ENCODE measurements at places on chromosomes 5 and 9.
A peak's percentile ranks its signal among the peaks of the same experiment; 100 is the strongest.

- no peak for DNase-seq
These were observed 316.2 kb downstream of the ARL15 start for GRCh38 chr5:53994148-53994547.

- DNase-seq = no peak
These were observed 81.8 kb downstream of the CMYA5 start for GRCh38 chr5:79771387-79771786.

- DNase-seq = no peak
These were observed 16.4 kb downstream of the RETREG1 start for GRCh38 chr5:16600397-16600796.

DNA sequence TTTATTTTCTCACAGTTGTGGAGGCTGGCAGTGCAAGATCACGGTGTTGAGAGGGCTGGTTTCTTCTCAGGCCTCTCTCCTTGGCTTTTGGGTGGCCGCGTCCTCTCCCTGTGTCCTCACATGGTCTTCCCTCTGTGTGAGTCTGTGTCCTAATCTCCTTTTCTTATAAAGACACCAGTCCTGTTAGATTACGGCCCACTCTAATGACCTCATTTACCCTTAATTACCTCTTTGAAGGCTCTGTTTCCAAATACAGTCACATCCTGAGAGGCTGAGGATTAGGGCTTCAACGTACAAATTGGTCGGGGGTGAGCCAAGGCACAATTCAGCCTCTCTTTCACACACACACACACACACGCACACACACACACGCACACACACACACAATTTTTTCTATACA lies 73.0 kb downstream of the UGCG start:
- no peak for DNase-seq

GRCh38 chr5:170067152-170067551 lies 38.5 kb upstream of the FOXI1 start:
- no peak for DNase-seq

- no peak for DNase-seq
These were observed 32.9 kb upstream of the JADE2 start for GRCh38 chr5:134492568-134492967.

GRCh38 chr9:137406085-137406760 lies 16.7 kb downstream of the EXD3 start:
- DNase-seq = no peak

DNA sequence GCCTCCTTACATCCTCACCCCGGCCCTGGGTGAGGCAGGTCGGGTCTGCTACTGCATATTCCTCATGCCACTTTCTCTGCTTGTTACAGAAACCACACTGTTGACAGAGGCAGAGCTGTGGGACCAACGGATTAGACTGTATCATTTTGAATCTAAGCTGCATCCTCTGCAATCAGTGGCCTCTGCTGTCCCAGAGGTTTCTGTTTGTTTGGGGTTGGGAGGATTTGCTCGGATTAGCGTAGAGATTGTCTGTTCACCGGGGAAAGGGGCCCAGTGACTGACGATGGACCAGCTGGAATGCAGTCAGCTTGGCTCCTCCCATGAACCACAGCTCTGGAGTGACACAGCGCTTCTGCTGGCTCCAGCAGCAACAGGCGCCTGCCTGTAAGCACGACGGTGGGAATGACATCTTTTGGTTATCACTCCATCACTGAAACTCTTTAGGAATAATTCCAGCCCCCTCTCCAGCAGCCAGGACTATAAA lies 37.3 kb upstream of the ADRA1B start:
- no peak for DNase-seq

DNA sequence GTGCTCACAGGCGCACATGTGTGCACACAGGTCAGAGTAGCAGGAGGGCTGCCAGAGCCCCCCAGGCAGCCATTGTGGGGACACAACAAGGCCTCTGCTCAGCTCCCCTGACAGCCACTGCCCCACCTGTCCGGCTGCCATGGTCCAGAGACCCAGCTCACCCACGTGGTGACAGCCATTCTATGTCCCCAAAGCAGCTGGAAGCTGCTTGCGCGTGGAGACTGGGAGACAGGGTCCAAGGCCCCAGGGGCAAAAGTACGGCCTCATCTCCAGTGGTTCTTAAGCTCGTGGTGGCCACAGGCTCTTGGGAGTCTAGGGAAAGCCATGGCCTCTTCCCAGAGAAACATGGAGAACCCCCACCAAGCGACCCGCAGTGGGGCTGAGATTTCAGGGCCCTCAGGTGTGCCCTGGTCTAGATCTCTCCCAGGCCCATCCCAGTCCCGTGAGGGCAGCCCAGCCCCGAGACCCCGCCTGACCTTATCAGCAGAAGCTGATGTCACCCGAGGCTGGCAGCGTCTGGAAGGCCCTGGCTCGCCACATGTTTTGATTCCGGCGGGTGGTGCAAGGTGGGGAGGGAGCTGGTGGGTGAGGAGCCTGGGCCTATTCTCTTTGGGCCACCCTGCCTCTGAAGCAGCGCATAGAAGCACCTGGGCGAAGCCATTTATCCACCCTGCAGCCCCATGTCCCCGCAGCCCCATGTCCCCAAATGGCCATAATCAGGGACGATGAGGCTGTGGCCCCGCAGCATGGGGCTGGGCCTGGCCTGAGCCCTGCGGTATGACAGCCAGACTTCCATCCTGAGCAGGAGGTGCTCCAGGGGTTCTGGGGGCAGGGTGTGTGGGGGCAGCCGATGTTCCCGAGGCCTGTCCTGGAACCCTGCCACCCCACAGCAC lies 31.7 kb downstream of the GLT6D1 start:
- no peak for DNase-seq

DNA sequence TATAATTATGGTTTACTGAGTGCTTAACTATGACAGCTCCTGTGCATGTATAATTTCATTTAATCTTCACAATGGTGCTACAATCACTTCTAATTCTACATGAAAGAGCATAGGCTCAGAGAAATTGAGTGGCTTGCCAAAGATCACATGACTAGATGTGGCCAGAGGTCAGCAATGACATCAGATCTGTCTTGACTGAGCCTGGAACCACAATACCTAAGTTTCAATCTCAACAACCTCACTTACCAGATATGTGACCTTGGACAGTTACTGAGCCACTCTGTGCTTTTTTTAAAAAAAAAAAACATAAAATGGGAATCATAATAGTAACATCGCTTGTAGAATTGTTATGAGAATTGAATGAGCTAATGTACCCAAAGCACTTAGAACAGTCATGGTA lies 130.7 kb downstream of the TRIM32 start:
- no peak for DNase-seq

GRCh38 chr9:78351816-78352215 lies 54.9 kb downstream of the PSAT1 start:
- no peak for DNase-seq

DNA sequence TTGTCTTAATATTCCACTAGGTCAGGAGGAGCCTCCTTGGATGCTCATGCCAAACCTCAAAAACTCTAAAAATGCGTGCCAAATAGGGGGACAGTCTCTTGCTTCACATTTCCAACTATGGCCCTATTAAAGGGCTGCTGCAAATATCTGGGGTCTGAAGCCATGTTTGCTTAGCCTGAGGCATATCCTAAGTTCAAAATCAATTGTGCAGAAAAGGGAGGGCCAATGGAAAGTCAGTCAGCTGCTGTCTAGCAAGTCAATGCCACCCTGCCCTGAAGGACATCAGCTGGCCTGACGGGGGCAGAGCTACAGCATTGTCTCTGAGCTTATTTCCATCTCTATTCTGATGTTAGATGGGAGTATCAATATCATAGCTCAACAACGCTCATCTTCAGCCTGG lies 93.6 kb downstream of the SH3TC2 start:
- no peak for DNase-seq

- no peak for DNase-seq
These were observed 456.3 kb upstream of the DMAC1 start for GRCh38 chr9:8255850-8256249.

DNA sequence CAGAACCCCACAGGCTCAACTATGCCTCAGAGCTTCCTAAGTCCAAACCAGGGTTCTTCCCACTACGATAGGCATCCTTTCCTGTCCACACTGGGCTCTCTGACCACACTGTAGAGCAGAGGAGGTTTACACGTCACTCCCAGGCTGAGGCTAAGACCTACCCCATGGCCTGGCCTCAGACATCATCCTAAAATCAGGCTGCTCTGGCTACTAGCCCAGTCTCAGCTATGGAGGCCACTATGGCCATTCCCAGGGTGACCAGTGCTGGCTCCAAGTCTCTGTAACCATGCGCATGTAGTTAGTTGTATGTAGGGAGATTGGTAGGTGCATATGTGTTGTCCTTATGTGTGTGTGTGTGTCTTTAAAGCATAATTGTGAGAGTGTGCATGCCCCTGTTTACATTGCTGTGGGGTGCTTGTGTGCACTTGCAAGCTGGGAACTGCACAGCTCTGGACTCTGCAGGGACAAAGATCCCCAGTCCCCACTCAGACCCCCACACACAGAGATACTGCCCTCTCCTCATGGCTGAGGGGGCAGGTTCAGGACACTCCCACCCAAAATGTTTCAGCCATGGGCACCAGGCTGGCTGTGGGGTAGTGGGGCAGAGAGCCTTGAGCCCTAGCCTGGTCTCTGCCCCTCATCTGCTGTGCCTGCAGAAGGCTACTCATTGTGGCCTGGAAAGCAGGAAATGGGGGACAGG lies 12.3 kb downstream of the PDLIM4 start:
- DNase-seq = no peak

DNA sequence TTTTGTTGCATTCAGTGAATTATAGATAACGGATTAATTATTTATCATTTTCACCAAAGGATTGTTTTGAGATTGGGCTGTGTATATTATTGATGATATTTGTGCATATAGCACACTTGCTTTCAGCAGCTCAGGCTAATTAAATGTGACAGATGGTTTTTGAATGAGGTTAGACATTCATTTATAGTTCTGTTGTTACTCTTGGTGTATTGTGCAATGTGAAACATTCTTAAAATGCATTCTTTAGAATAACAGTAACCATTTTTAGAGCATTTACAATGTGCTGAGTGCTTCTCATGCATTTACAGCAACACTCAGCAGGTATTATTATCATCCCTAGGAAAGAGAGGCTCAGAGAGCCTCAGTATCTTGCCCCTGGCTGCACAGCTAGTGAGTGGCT lies 23.8 kb downstream of the NANS start:
- DNase-seq = no peak

- no peak for DNase-seq
These were observed 84.9 kb downstream of the ADAMTS12 start for GRCh38 chr5:33806738-33807442.

DNA sequence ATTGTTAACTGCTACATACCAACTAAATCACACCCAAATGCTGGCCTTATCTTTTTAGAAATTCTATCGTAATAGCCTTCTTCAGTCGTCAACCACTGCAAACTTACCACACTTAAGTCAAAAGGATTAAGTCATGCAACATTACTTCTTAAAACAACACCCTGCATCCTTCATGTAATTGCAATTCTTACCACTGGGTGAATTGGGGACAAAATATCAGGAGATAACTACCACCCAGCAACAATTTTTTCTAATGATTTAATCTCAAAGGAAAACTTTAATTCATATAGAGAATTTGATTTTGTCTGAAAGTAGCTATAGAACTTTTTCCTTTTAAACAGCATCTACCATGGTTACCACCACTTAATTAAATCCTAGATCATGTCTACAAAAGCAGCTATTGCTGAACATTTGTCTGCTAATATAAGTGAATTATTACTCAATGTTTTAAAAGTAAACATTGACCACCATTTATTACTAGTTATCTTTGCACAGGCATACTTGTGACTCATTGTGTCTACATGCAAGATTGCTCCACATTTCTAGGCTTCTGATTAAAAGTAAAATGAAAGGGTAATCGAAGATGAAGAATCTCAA lies 10.5 kb downstream of the MLLT3 start:
- DNase-seq = no peak

DNA sequence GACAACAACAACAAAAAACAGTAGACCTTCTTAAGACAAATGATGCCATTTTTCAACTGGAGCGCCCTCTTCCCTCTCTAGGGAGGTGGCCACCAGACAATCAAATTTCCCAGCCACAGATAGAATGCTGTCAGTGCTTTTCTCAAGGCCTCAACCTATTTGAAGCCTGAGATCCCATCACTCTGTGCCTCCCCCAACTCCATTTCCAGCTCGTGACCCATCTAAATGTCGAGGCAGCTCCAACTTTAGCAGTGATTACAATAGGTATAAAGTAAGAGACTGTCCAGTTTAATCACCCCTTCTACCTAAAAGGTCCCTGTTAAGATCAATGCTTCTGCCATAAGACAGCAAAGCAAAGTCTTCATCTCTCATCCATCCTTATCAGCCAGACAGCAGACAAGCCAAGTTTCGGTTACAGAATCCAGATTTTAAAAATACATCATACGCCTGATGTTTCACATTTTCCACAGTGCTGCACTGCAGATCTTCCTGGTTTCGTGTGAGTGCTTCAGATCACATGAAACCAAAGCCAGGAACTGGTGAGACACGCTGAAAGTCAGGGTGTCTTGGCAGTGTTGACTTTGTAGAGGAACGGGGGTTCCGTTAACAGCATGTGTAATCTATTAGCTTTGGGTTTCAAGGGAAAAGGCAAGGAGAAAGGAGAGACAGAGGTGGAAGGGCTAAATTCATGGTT lies 447.8 kb downstream of the ENC1 start:
- no peak for DNase-seq

- no peak for DNase-seq
These were observed 63.7 kb upstream of the IFNK start for GRCh38 chr9:27460226-27461023.

GRCh38 chr9:27365707-27366376 lies 68.9 kb upstream of the EQTN start:
- peak; percentile 71 for DNase-seq

- no peak for DNase-seq
These were observed 426.2 kb downstream of the ANXA1 start for GRCh38 chr9:73577848-73578247.

- peak; percentile 68 for DNase-seq
These were observed 791 bp downstream of the SLC2A8 start for GRCh38 chr9:127397646-127398274.

DNA sequence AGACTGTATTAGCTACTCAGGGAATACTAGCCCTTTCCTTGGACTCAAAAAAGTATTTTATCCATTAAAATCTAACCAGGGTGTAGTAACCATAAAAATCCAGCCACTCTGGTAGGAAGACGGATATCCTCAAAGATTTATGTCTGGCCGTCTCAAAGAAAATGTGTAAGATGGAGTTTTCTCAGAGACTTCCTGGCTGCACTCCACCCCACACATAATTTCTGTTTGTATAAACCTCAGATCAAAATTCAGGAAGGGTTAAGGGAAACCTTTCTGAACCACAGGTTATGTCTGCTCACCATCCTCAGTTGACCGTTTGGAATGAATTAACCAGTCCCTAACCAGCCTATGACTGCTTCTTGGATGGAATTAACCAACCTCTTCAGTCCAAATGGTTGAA lies 13.8 kb upstream of the SMIM23 start:
- DNase-seq = no peak

- no peak for DNase-seq
These were observed 57.9 kb downstream of the ARHGAP26 start for GRCh38 chr5:142827934-142828576.

DNA sequence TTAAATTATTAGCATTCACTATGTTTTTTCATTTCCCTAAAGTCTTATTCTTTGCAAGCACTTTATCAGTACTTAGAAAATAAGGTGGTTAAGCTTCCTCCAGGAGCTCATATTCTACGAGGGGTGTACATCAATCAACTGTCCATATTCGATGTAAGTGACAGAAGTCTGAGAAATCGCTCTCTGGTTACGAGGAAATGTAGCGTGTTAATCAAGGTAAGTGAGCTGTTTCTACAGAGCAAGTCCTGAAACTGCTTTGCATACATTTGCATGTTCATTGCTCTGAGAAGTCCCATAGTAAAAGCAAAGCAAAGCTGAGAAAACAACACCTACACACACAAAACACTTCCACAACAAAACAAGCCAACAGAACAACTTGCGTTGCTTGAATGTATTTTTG lies 893.9 kb upstream of the DMAC1 start:
- DNase-seq = no peak
